Lower leg skin (tissue), 4 donors: ENCODE measurements at places on chromosomes 5 and 9. TPM values are rescaled to one million over a fixed set of nuclear protein-coding genes. Genes with fewer than 3 reads are reported as not detected.

- DNase-seq = peak; percentile 18
Measured at GRCh38 chr5:132237670-132238069, 10.0 kb upstream of the P4HA2 start.

- DNase-seq = no peak
Measured at GRCh38 chr5:76082772-76083554, at the start of gene SV2C. TSS of gene SV2C (plus strand) at chr5:76083383. CDS start at chr5:76131751, 48,368 bp downstream.

DNA sequence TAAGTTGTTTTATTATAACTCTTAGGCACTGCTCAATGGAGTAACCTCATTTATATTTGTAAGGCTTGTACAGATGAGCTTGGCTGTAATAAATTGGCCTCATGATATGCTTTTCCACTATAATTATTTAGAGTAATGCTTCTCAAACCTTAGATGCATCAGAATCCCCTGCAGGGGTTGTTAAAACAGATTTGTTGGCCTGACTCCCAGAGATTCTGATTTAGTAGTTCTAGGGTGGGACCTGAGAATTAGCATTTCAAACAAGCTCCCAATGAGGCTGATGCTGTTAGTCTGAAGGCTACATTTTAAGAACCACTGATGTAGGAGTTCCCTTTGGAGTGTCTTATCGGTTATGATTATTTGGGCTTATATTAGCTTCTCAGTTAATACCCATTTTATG, 38.2 kb upstream of the ARSB start:
- no peak for DNase-seq

The HTR4 gene
- total RNA-seq = 0.25 TPM

DNA sequence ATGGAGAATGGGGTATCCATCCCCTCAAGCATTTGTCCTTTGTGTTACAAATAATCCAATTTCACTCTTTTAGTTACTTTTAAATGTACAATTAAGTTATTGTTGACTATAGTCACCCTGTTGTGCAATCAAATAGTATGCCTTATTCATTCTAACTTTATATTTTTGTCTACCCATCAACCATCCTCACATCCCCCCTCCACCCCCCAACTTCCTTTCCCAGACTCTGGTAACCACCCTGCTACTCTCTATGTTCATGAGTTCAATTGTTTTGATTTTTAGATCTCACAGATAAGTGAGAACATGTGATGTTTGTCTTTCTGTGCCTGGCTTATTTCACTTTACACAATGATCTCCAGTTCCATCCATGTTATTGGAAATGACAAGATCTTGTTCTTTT, 15.4 kb upstream of the RANBP17 start:
- DNase-seq = no peak

DNA sequence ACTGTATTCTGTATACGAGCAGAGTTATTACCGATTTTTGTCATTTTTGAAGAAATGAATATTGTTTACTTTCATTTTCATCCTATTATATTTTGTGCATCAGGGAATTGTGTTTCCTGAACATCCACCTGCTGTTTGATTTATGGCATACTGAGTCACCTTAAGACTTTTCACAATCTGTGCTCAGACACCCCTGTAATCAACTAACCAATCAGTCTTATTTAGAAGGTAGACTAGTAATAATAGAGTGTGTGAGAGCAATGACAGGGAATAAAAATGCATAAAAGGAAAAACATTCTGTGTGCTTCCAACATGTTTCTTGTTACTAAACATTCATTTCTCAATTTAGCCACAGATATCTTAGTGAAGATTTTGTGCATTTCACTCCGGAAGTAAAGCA, 1413.6 kb upstream of the ACO1 start:
- DNase-seq = no peak

DNA sequence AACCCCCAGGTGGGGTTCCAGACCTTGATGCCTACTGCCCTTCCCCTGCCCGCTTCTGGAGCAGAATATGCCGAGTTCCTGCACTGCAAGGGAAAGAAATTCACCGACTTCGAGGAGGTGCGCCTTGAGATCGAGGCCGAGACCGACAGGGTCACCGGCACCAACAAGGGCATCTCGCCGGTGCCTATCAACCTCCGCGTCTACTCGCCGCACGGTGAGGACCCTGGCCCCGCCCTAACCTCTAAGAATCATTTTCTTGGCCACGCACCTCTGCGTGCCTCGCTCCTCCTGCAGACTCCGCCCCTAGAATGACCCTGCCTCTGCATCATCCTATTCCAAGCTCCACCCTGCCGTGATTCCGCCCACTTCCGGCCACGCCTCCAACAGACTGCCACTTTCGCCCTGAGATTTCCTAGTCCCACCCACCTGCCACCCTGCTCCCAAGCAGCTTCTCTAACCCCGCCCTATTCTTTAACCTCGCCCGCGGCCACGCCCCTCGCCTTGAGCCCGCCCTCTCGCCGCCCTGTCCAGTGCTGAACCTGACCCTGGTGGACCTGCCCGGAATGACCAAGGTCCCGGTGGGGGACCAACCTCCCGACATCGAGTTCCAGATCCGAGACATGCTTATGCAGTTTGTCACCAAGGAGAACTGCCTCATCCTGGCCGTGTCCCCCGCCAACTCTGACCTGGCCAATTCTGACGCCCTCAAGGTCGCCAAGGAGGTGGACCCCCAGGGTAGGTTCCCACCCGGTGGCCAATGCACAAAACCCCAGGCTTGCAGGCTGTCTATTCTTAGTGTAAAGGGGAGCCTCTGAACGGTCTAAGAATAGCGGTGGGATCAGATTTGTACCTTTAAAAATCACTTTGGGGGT, 15.6 kb downstream of the DNM1 start:
- peak; percentile 98 for DNase-seq
